ENCODE measurements at places on chromosomes 3 and 15.
A peak's percentile ranks its signal among the peaks of the same experiment; 100 is the strongest.

DNA sequence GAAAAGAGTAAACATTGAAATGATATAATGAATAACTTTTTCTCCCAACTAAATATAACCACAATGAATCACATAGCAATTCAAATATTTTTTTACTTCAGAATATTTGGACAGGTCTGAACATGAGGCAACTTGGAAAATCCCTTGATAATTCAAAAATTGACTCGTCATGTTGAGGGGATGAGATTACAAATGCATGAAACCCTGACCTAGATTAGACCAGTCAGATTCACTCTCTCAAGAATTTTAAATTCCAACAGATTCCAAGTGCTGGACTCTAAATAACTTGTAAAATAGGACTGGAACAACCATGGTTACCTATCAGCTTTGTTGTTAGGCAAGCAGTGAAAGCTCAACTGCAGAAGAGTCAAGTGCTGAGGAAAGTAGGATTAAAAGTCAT is 317.5 kb downstream of the GBE1 start:
- no peak for DNase-seq

DNA sequence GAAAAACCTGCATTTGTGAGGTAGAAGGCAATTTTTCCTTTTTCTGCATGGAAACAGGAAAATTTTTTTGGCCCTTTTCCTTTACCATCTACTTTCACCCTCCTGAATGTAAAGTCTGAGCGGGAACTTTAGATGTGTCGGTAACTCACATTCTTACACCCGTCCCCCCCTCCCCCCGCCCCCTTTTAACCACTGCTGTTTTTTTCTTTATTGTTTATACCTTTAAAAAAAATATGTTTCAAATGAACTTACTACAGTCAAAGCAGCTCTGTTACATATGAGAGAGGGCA is 487 bp upstream of the HES1 start:
- no peak for DNase-seq

GRCh38 chr3:155585384-155585783 is 159.5 kb downstream of the PLCH1 start:
- no peak for DNase-seq

DNA sequence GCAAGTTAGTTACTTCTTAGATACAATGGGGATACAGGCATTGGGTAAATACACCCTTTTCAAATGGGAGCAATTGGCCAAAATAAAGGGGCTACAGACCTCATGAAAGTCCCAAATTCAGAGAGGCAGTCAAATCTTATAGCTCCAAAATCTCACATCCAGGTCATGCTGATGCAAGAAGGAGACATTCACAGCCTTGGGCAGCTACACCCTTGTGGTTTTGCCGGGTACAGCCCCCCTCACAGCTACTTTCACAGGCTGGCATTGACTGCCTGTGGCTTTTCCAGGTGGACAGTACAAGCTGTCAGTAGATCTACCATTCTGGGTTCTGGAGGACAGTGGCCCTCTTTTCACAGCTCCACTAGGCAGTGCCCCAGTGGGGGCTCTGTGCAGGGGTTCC is 17.5 kb upstream of the PLSCR1 start:
- DNase-seq = peak; percentile 33

- DNase-seq = no peak
Measured at GRCh38 chr15:78455749-78456148, 17.7 kb downstream of the IREB2 start.

- no peak for DNase-seq
Measured at GRCh38 chr3:64063207-64063982, 40.1 kb upstream of the PSMD6 start.

DNA sequence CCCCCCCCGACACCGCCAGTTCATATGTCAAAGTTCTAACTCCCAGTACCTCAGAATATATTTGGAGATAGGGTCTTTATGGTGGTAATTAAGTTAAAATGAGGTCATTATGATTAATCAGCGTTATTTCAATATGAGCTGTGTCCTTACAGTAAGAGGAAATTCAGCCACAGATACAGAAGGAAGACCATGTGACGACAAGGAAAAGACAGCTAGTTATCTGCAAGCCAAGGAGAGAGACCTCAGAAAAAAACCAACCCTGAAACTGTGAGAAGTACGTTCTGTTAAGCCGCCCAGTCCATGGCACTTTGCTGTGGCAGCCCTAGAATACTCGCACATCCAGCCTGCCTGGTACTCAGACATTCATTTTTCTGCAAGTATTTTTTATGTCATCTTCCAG is 62.3 kb upstream of the ARL8B start:
- DNase-seq = no peak

DNA sequence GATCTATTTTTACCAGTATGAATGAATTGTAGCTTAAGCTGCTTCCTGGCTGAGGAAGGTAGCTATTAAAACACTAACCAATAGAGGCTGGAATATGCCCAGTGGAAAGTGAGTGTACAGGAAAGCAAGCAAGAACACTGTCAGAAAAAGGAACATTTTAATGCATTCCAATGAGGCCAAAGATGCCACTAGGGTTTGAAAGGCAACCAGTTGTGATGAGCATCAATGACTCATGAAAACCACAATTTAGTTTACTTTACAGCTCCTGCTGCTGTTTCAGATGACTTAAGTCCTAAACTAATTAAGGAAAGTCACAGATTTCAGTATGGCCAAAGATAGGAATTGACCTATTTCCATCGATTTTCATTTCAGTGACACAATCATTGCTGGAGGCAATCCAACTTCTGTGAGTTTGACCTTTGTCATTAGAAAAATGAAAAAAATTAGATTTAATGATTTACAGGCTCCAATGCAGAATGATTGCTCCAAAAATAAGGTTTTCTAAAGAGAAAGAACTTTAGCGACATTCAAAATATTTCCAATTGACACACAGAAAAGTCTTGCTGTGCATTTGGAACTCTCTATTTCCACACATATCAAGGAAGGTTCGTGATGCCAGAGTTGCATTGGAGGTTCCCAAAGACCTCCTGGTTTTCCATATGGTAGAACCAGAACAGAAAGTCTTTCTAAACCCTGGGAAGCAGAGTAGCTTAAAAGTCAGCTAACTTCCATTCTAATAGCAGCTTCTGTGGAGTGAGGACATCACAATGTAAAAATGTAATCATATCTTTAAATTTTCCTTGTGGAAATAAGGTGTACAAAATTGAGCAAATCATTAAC is 103.0 kb downstream of the SUCNR1 start:
- DNase-seq = peak; percentile 34

- DNase-seq = no peak
Measured at GRCh38 chr15:97915261-97915660, 45.2 kb upstream of the ARRDC4 start.

GRCh38 chr15:29100486-29101000 is 169.1 kb downstream of the NSMCE3 start:
- no peak for DNase-seq

DNA sequence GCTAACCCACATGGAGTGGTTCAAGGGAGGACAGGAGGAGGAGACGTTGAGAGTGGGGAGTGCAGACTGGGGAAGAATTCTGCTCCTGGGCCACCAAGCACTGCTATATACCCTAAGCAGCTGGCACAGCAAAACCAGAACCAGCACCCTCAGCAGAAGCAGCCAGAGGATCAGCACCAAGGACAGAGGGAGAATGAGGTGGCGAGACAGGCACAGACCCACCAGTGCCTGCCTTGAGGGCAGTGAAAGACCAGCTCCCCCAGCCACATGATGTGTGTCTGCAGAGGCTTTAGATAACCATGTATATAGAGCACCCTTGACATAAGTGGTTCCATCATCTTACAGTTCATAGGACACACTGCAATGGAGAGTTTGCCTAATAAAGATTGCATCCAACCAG is 319.0 kb downstream of the GABRB3 start:
- peak; percentile 17 for DNase-seq

DNA sequence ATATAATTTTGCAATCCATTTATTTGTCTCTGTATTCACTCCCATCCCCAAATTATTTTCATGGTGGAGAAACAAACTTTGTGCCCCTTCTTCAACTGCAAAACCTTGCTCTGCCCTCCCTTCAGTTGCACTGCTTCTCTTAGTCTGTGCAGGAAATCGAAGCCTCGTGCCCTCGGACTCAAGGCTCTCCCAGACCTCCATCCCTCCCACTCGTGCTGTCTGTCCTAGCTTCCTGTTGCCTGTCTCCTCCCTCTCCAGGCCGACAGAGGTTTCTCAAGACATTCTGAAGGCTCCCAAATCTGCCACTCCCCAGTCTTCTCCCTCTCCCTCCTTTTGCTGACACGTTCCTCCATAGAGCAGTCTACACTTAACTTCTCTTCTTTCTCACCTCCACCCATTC is 177.6 kb downstream of the PDZRN3 start:
- no peak for DNase-seq

- no peak for DNase-seq
Measured at GRCh38 chr3:34365771-34366170, 567.3 kb downstream of the PDCD6IP start.

DNA sequence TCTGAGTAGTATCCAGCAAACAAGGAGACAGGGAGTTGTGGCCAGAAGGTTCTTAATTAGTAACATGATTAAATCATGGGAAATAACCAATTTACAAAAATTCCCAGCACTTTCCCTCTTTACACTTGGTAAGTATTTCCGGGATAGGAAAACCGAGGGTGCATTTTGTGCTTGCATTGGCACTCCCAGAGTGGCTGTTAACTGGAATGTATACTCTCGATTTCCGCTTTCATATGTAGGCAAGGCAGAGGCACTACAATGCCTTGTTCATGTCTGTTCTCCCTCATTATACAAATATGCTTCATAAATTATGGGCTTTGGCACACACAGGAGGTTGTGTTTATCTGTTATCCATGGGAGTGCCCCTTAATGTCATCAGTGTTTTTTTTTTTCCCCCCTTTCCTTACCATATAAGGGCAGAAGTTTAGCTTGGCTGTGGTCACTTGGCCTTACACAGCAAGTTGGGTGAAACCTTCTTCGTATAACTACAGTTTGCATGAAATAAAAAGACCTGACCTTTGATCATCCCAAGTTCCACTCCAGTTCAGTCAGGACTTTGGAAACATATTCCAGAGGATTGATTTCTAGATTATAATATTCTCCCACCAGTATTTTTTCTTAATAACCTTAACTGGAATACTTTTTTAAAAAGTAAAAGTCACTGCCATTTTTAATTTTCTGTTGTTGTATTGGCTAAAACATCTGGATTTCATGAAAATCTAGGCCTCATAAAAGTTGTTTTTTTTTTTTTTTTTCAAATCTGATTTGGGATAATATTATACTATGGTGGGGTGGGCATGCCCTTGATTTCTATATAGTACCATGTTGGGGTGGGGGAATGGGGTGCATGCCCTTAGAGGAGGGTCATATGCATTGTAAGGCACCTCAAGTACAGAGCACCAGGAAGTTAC is 8.9 kb downstream of the TPM1 start:
- no peak for DNase-seq

- peak; percentile 2 for DNase-seq
Measured at GRCh38 chr3:31695280-31696008, 162.7 kb downstream of the STT3B start.

DNA sequence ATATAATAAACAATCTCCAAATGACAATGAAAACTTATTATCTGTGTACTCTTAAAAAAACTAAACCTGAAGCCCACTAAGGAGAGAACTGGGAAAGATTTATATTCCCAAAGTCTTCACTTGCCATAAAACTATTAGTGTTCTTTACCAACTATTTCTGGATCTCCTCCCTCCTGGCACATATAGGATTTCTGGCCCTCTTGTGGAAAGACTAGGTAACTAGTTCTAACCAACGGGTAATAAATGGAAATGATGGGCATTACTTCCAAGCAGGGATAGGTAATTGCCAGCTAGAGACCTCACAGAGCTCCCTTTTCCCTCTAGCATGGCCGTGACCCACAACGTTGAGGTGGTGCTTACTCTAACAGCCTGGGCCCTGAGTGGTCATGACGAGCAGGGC is 110.1 kb downstream of the DNAH12 start:
- DNase-seq = peak; percentile 49

DNA sequence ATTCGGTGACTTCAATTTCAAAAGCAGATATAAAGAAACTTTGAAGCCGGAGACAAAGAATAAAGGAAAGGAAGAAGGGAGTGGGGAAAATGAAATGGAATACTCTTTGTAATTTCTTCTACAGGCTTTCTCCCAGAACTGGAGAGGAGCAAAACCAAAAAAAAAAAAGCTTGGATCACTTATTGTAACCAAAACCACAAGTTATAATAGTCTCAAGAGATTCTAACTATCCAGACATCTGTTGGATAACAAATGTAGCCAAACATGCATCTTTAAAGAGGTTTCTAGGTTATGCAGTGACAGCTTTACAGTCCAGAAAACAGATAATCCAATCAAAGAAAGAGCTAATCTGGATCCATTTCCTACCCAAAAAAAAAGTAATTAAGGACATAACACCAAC is 36.2 kb downstream of the VGLL3 start:
- DNase-seq = peak; percentile 48

DNA sequence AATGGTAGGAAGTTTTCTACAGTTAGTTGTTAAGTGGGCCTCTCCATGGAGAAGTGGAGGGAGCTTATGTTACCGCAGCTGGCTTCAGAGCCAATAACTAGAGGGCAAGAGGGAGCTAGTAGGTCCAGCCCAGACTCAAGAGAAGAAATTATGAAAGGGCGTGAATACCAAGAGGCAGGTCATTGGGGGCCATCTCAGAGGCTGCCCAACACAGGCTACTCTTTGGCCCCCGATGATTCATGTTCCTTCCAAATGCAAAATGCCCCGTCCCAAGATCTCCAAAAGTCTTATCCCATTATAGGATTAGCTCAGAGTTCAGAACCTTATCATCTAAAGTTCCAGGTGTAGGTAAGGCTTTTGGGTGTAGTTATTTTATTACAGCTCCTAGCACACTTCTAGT is 94.5 kb downstream of the FNDC3B start:
- no peak for DNase-seq

- no peak for DNase-seq
Measured at GRCh38 chr3:169630852-169631251, 32.7 kb downstream of the MECOM start.
